NCI-H69 (cell line): ENCODE measurements at places on chromosomes 13 and 19.

DNA sequence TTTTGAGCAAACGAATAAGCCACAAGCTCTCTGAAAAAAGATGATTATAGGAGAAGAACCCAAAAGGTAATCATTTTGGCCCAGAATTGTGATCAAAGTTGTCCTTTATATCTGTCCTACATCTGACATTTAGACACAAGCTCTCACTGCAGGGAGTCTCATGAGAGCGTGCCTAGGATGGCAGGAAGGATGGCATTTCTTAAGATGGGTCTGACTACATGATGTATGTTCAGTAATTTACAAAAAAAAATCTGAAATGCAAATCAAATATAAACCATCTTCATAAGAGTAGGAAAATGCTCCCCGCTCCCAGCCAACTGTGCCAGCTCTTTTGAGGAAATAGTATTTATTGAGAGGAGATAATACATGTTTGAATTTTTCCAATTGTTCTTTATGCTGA, 81.0 kb upstream of the MBNL2 start:
- DNase-seq: peak; percentile 37

GRCh38 chr13:77323858-77324257, 3.0 kb downstream of the MYCBP2 start:
- DNase-seq: no peak

DNA sequence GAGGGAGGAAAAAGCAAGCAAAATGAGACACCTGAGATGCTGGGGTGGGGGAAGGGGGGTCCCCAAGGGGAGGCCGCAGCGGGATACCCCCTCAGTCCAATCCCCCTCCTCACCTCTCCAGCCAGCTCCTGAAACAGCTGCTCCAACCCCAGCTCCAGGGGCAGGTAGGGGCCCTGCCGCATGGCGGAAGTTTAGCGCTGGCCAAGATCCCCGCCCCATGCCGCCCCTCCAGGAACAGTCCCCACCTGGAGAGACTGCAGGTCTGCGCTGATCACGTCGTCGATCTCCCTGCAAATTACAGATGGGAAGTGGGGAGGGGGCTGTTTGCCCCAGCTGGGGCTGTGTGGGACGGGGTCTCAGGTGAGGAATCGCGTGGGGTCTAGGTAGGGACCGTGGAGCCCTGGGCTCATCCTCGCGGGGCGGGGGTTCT, 9.0 kb downstream of the CAPN12 start:
- peak; percentile 90 for DNase-seq

DNA sequence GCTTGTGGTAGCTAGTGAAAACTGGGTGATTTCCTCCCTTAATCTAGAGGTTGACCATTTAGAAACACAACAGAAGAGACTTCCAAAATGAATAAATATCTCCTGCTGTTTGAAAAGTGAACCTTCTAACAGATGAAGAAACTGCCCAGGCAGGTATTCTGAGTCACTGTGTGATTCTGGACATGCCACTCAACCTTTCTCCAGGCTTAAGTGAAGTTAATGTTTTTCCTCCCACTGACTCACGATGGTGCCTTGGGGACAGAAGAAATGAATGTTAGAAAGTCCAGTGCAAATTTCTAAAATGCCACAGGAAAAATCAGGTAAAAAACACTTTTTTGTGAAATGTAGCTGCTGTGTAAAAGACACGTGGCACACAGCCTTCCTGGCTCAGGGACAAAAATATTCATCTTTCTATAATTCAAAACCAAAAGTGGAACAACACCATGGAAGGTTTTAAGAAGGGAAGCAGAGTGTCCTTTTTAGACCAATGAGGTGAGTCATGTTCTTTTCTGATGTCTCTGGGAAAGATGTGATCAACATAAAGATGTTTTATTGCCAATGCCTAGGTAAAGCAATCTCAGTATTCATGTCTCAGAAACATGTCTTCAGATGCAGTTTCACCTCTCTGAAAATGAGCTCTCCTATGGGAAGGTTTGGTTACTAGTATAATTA, 9.1 kb downstream of the UBE2L5 start:
- peak; percentile 31 for DNase-seq

- DNase-seq: no peak
Observed at GRCh38 chr19:40400559-40400958, 10.6 kb upstream of the HIPK4 start.

DNA sequence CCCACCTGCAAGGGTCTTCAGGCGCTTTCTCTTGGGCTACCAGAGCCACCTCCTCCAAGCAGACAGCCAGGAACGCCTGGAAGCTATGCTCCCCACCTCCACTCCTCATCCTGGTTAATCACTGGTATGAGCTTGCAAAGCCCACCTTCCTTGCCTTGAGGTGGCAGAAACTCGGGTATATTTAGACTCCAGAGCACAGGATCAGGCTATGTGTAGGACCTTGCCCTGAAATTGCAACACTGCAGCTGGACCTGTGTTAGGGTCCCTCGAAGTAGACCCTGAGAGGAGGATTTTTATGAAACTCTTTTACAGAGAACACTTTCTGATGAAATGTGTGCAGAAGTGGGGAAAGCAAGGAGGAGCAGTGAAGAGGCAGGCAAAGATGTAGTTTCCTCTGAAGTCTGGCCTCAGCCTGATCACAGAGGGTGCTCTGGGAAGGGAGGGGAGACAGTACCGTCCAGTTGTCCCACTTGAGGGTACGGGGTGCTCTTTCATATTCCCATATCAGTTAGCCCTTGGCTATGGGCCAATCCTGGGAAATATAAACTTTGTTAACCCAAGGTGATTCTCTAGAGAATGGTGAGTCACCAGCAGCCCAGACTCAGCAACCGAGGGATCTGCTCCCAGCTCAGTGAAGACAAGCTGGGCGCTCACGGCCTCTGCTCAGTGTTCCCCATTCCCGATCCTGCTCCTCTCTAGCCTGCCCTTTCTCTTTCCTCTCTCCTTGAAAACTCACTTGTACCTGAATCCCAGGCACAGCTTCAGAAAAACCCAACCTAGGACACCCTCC, 157.9 kb downstream of the UQCRFS1 start:
- no peak for DNase-seq

DNA sequence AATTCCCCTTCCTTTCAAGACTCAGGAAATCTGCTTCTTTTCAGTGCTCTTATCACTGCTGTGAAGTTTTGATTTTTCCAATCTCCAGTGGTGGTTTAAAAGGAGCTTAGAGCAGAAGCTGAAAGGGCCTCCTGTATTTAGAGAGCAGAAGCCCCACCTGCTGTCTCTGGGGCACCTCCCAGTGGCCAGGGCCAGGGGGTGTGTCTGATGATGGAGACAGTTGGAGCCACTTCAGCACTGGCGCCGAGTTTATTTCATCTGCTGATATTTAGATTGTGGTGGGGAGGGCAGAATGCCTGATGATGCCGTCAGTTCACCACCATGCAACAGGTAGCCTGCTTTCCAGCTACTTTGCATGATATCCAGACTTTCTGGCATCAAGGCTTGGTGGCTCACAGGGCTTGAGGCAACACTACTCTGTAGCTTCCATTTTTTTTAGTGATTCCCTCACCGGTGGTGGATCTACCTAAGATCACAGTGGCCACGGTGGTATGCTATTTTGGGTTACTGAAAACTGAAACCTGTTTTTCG, 371.9 kb downstream of the KCNRG start:
- DNase-seq: peak; percentile 91
